ENCODE measurements at places on chromosomes 6 and 20.

DNA sequence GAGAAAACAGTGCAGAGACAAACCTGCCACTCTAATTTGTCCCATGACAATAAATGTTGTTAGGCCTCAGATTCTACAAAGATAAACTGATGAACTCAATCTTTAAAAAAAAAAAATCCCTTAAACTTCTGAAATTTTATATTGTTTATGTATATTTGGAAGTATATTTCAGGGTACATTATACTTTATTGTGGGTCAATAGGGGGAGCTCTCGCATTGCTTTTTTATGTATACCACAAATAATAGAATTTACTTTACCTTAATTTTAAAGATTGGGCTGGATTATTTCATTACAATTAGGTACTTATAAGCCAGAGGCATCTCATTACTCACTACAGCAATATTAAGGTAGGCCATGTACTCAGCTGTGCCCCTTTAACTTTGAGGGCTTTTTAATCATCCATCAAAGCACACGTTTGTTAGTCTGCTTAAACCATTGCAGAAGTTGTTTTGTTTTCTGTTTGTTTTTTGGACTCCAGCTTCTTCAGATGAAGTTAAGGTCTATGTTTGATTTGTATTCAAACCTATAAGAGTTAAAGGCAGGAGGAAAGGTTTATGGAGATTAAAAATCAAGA lies 56.3 kb upstream of the EYA4 start:
- DNase-seq = no peak

DNA sequence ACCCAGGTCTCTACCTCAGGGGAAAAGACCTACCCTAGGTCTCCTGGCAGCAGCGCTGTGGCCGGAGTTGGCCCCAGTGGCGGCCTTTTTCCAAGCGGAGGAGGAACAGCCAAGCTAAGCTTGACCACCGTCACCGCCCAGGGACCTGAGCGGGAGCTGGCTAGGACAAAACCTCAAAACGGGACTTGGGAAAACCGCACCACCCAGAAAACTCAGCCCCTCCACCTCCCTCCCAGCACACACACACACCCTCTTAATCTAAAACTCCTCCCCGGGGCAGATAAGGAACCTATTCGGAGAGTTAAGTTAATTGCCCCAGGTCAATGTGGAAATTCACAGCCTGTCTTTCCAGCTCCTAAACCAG lies 2.7 kb upstream of the TRERF1 start:
- no peak for DNase-seq

DNA sequence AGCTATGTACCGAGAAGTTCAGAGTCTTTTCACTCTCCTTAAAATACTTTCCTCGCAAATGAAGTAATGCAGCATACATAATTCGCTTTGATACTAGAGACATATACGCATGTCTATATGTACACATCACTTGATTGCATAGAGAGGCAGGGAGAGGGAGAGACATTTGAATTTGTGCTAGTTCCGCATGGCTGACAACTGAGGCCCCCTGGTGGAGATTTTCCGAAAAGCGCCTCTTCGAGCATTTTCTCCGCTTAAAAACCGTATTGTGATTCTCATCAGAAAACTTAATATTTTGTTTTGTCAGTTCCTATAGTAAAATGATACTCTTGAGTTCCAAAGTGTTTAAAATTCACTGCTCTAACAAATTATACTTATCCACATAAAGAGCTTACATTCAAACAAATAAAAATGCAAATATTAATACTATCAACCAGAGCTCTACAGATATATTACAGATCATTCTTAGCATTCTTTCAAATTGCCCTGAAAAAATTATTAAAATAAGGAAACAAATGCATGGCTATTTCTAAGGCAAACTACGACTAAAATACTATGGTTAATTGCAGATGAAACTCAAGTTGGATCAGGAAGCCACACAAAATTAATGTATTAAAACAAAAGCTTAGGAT lies 637 bp downstream of the MYLK4 start:
- DNase-seq = peak; percentile 62

GRCh38 chr20:3068986-3069900 lies 2.2 kb upstream of the OXT start:
- no peak for DNase-seq

GRCh38 chr6:112030206-112030960 lies 23.5 kb upstream of the CCN6 start:
- no peak for DNase-seq

GRCh38 chr6:7172649-7173048 lies 64.9 kb downstream of the RREB1 start:
- DNase-seq = no peak

DNA sequence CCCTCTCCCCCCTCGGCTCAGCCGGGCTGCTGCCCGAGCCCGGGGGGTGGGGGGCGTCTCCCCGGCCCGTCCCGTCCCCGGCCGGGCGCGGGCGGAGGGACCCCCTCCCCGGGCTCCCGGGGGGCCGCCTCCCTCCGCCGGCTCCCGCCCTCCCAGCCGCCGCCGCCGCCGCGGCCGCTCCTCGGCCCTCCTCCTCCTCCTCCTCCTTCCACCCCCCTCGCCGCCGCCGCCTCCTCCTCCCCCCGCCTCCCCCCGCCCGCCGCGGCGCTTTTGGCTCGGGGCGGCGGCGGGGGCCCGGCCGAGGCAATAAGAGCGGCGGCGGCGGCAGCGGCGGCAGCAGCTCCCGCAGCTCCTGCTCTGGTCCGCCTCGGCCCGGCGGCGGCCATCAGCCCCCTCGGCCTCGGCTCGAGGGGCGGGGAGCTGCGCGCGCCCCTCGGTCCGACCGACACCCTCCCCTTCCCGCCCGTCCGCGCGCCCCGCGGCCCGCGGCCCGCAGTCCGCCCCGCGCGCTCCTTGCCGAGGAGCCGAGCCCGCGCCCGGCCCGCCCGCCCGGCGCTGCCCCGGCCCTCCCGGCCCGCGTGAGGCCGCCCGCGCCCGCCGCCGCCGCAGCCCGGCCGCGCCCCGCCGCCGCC lies 38.7 kb downstream of the GNAS start:
- peak; percentile 40 for DNase-seq

- no peak for DNase-seq
Observed at GRCh38 chr6:40258531-40258930, 324.3 kb upstream of the MOCS1 start.

DNA sequence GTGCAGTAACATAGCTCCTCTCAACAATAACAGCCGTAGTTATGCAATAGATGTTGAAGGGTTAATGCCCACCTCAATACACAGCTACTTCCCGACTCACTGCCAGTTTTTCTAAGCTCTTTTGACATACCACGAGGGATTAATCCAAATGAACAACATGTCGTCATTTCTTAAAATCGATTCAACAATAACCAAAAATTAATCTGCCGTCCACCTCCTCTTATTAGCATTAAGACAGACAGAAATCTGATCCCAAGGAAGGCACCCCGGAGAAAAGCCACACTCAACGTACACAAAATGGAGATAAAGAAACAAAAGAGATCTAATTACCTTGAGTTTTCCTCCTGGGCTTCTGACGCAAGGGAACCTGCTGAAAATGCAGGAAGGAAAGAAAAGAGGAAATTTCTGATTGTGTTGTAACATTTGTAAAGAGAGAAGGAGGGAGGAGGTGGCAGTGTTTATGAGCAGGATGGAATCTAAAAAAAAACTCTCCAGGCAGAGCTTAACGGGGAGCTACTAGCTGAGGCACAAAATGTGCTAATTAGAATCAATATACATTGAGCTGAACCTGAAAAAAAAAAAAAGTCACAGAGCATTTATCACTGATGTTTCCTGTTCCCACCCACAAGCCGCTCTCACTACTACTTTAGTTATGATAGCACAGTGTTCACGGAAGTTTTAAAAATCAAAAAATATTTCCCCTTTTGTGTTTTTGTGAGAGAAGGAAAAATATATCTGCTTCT lies 109.3 kb downstream of the IPCEF1 start:
- no peak for DNase-seq

- DNase-seq = no peak
Observed at GRCh38 chr6:146029573-146030184, 817 bp downstream of the GRM1 start.

- DNase-seq = no peak
Observed at GRCh38 chr6:67683960-67684359, 951.1 kb upstream of the ADGRB3 start.

DNA sequence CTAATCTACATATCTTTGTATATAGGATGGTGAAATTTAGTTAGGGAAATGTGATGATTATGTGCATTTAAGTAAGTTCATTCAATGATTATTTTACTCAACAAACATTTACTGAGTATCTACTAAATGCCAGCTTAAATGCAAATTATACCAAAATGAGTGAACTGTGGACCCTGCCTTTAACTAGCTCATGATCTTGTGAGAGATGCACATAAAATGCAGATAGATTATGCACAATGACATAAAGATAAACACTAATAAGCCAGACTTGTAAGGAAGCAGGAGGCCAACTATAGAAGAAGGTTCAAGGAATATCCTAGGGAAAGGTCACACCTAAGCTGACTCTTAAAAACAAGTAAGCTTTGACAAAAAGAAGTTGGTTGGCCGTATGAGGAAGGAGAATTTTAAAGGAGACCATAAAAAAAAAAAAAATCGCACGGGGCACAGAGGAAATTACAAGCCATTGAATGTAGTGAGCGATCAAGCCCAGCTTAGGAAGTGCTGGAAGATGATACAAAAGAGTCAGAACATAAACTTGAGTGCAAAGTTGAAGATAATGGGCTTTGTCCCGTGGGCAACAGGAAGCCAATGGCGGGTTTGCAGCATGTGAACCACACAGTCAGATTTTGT lies 107.9 kb downstream of the NRSN1 start:
- DNase-seq = no peak

DNA sequence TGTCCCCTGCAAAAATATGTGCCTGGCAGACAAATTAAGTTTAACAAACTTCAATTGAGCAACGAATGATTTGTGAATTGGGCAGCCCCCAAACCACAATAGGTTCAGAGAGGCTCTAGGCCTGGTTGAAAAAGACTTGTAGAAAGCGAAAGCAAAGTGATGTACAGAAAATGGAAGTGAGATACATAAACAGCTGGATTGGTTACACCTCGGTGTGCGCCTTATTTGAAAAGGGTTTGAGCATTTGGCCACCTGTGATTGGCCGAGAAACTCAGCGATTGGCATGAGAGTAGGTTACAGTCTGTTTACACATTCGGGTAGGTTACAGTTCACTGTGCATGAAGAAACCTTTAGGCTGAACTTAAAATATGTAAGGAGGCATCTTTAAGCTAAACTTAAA lies 136.9 kb downstream of the CD83 start:
- no peak for DNase-seq

DNA sequence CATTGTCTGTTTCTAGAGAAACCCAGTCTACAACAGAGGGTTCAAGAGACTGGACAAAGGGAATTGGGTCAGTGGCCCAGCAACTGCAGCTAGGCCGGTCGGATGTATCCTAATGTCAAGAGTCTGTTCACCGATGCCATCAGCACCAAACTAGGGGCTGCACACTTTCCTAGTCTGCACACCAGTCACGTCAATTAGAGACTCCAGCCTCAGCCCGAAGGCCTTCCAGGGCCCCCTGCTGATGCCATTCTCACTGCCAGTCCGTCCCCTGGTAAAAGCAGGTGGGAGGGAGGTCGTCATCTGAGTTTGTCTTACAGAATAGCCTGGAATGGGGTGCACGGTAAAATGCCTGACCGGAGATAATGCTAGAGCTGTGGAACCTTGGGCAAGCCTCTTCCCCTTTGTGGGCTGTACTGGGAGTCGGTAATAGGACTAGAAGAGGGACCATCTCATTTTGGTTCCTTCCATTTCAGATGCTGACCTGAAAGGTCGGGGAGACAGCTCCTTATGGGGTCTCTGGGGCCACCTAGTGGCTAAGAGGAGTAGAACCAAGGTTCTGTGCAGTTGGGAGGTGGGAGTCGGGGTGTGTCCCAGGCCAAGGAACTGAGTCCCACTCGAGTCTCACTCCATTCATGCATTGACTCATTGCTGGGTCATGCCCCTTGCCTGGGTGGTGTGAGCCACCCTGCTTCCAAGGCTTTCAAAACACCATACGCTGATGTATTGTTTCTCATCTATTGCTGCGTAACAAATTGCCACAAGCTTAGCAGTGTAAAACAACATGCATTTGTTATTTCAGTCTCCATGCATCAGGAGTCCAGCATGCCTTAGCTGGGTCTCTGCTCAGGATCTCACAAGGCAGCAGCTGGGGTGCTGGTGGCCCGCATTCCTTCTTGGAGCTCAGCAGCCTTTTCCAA lies 5.1 kb downstream of the SOX12 start:
- DNase-seq = no peak

DNA sequence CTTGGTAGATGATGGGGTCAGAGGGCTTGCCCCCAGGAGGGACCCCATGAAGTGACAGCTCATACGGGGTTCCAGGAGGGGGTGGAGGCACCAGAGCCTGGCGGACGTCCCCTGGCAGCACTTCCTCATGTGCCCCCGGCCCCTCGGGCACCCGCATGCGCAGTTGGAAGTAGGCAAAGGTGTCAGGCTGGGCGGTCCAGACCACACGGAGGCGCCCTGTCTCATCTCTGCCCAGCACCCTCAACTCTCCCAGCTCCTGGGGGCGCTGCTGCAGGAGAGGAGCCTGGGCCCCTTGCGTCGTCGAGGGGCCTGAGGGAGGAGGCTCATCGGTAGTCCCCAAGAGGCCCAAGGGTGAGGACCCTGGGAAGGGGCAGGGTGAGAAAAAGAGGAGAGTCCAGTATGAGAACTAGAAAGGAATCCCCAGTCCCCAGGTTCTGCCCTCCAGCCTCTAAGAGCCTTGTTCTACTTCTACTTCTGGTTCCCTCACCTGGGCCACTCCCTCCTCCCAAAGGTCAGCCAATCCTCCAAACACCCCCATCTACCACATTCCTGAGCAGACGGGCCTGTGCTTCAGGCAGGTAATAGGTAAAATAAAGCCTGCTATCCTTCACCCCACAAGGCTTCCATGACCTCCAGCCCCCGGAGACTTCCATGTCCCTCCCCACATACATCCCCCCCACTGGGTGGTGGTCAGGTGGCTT lies 23.2 kb downstream of the TNXB start:
- no peak for DNase-seq

GRCh38 chr6:93398723-93399122 lies 20.6 kb downstream of the EPHA7 start:
- no peak for DNase-seq

GRCh38 chr20:9500121-9500520 lies 14.3 kb upstream of the LAMP5 start:
- DNase-seq = no peak

DNA sequence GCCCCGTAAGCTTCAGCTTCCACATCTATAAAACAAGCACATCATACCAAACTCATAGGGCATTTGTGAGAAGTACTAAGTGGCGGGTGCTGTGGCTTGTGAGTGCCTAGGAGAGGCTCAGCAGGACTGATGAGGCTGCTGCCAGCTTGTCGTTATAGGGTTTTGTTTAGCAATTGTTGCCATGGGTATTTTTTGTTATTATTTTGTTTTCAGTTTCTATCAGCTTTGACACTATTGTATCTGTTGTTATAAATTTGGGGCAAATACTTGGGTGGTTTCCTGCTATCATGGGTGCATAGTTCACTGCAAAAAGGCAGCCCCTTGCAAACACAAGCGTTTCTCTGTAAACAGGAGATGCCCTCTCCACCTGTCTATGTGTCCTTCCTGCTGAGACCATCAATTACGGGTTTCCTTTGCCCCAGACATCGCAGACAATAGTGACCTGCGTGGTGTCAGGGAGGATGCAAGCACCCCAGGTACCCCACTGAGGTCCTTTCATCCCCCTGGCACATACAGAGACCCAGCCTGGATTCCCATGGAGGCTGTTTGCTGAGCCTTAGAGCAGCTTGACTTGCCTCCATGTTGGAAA lies 3.1 kb upstream of the CCDC167 start:
- DNase-seq = no peak
